Islet precursor cell (in vitro differentiated cells): ENCODE measurements at places on chromosomes 11 and 22.

DNA sequence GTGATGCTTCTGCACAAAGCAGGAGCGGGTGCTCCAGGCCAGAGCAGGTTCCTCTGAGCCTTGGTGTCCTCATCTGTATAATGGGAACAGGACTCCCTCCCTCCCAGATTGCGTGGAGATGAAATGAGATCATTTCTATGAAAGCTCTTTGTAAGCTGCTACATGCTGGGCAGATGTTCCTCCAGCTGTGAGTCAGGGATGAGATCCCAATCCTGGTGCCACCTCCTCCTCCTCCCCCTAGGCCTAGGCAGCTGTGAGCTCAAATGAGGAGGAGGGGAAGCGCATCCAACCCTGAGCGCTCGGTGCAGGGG is 7.0 kb upstream of the CABP2 start:
- DNase-seq: no peak

GRCh38 chr22:40436505-40437431 is 66.4 kb downstream of the SGSM3 start:
- no peak for DNase-seq

DNA sequence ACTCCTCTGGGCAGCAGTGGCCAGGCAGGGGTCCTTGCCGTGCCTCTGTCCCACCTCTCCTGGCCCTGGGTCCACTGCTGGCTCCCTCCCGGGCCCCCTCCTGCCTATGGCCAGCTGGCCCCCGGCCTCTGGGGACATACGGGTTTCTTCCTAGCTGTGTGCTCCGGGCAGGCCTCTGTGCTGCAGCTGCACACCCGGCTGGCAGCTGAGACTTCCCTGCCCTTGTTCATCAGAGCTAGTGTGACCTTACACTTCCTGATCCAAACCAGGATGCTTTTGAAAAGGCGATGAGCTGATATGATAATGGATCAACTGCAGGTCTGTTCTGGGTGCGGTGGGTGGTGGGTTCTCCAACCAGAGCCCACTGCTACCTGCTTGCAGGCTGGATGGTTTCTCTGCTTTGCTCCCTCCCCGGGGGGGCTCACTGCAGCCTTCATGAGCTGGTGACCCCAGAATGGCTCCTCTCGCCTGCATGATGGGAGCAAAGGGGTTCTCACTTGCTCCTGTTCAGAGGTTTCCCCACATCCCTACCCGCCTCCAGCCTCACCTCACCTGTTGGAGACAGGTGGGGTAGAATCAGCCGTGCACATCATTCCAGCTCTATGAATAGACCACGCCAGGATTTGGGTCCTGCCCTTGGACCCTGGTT is 13.3 kb downstream of the B3GAT1 start:
- no peak for DNase-seq

GRCh38 chr22:17851759-17852158 is 77.5 kb upstream of the BID start:
- peak; percentile 64 for DNase-seq

- peak; percentile 56 for DNase-seq
Observed at GRCh38 chr11:46240371-46240770, 37.1 kb upstream of the CREB3L1 start.

DNA sequence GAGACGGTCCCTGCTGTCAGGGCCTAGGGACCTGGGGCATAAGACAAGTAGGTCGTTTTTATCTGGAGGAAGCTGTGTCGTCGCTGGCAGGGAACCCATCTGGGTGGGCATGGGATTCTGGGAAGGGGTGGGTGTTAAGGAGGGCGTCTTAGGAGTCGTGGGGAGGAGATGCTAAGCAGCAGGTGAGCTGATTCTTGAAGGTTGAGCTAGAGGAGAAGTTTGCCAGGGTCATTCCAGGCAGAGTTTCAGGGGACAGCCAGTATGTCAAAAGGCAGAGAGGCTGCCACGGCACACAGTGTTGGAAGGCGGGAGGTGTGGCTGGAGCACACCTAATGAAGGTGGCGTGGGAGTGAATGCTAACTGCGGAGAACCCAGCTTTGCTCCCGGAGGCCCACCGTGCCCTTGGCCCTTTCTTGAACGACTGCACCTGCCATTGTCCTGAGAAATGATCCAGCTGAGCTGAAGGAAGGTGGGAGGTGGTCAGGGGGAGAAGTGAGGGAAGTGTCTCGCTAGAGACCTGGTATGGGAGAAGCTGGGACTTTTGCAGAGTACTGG is 1.3 kb downstream of the FAM118A start:
- no peak for DNase-seq

- no peak for DNase-seq
Observed at GRCh38 chr22:49961601-49962011, 1.0 kb downstream of the PIM3 start.

GRCh38 chr11:84800755-84801346 is 826.3 kb downstream of the DLG2 start:
- DNase-seq: no peak

GRCh38 chr11:103228807-103229206 is 119.6 kb downstream of the DYNC2H1 start:
- DNase-seq: no peak

GRCh38 chr22:27445881-27446280 is 355.7 kb downstream of the MN1 start:
- no peak for DNase-seq

- DNase-seq: no peak
Observed at GRCh38 chr11:28657378-28658030, 549.3 kb downstream of the METTL15 start.
